Activated T-cell treated with anti-CD3 and anti-CD28 coated beads for 1 hour (primary cell): ENCODE measurements at places on chromosomes 16 and 17.

- DNase-seq = peak; percentile 36
Observed at GRCh38 chr17:81926451-81927151, 934 bp downstream of the MAFG start.

- DNase-seq = no peak
Observed at GRCh38 chr16:66263973-66264310, 102.5 kb upstream of the CDH5 start.

- no peak for DNase-seq
Observed at GRCh38 chr16:22977294-22977697, 163.3 kb downstream of the HS3ST2 start.

DNA sequence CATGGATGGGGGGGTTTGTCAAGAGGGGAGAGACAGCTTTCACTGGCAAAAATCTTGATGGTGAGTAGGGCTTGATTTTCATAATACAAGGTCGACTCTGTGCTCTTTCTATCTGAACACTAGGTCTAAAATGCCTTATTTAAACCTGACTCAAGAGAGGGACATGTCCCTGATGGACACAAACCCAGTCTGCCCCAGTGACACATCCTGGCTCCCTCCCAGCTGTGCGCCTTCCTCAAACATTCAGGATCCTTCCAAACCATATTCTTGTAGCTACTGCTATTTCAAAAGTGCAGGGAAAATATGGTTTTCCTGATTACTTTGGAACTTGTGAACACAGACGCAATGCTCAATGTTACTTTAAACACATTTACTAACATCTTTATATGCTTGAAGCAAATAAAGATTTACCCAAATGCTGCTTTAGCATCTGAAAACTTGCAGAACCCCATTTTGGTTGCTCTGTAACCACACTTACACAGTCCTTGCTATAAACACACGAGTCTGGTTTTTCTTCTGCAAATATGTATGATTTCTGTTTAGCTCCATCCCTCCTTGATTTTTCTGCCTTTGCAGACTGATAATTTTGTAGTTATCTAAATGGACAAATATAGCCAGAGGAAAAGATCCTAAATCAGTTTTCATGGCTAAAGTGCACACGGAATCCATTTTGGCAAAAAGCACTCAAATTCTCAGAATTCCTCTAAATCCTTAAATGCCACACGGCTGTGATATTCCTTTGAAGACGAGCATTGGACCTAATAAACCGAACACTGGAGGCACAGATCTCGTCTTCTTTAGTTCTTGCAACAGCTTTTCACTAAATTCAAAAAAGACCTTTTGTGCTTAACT, 499.9 kb upstream of the ZFHX3 start:
- no peak for DNase-seq

DNA sequence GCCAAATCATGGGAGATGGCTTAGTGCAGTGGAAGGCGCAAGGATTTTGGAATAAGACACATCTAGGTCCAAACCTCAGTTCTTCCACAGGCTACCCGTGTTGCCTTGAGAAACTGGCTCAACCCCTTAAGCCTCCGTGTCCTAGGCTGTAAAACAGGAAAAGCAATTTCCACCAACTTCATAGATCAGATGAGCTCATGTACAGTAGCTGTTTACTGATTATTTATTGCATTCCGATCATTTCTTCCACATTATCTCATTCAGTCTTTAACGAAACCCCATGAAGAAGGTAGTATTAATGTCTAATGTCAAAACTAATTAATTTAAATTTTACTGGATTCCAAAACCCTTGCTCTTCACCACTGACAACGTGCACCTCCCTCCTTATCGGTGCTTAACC, 231.6 kb downstream of the GRIN2A start:
- no peak for DNase-seq

GRCh38 chr17:72416054-72416675, 295.3 kb downstream of the SOX9 start:
- no peak for DNase-seq

- no peak for DNase-seq
Observed at GRCh38 chr17:75874323-75875181, 3.8 kb downstream of the TRIM47 start.
